ENCODE measurements at places on chromosomes 6 and 20.
A peak's percentile ranks its signal among the peaks of the same experiment; 100 is the strongest.

DNA sequence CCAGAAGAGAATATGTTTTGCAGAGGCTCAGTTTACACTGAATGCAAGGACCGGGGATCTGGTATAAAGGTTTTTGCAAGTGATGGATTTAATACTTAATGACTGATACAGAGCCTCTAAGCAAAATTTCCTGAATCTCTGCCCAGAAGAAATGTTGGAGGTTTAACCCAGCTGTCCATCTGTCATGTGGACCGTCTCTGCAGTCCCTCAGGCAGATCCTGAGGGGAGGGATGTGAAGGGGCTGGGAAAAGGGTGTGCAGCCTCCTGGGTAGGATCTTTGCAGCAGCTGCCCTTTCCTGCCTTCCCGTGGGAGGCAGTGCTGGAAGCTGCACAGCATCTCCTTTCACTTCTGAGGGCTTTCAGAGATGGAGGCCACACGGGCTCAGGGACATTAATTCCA, 207.0 kb downstream of the SLC24A3 start:
- DNase-seq, result peak; percentile 8

DNA sequence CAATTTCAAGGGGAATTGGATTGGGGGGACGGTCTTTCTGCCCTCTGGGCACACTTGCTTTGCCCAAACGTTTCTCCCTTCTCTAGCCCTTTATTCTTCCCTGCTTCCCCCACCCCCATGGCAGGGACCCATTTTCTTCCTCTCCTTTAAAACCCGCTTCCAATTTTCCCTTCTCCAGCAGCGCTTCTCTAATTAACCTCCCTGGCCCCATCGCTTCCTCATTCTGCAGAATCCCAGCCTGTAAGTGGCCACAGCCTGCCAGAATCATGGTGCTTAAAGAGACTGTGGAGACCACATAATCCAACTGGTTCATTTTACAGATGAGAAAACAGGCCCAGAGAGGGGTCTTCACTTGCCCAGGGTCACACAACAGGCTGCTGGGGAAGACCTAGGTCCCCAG, 61.4 kb downstream of the CPNE5 start:
- DNase-seq, result no peak

DNA sequence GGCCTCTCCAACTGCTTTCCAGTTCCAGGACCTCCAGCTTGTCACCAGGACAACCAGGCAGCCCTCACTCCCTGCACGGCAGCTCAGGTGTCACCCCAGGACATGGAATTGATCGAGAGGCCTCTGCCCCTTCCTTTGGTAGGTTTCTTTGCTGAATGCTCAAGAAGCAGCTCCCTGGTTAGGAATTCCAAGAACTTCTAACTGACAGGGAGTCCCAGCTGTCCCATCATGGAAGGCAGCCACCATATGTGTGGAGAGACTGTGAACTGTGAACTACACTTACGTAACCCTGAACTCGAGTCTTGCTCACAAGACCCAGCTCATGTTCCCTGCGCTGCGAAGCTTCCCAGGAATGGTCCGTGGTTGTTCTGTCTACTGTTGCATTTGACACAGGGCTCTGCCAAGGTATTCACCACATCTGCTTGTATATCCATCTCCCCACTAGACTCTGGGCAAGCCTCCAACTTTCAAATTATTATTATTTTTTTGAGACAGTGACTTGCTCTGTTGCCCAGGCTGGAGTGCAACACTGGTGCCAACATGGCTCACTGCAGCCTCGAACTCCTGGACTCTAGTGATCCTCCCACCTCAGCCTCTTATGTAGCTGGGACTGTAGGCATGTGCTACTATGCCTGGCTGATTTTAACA, 35.7 kb downstream of the MGME1 start:
- no peak for DNase-seq

- no peak for DNase-seq
Measured at GRCh38 chr6:14252271-14252850, 134.8 kb downstream of the CD83 start.

- no peak for DNase-seq
Measured at GRCh38 chr20:57545927-57546662, 14.8 kb upstream of the PCK1 start.

DNA sequence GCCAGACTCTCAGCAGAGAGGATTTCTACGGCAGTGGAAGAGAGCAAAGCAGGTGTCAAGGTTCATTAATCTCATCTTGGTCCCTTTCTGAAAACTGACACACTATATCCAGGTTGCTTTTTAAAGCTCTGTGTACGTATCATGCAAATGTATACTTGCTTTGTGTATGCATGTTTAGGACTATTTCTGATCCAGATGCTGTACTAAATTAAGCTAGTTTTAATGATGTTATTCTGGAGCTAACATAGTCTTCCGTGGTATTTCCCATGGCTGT, 59.2 kb upstream of the SNX9 start:
- DNase-seq, result no peak

- no peak for DNase-seq
Measured at GRCh38 chr20:64177787-64178186, 13.5 kb downstream of the MYT1 start.

DNA sequence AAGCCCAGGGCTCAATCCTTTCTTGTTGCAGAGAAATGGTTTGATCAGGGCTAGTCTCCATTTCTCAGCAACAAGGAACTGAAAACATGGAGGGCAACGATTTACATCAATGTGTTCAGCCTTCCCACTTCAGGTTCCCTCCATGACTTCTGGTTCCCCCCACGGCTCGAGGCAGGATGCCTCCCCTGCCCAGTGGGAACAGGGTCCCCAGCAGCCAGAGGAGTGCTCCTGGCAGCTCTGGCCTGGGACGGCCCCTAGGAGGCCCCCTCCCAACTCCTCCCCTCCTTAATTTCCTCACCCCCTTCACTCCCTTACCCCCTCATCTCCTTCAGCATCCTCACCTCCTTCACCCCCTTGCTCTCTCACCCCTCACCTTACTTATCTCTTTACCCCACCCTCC, 283.8 kb downstream of the CDC5L start:
- DNase-seq, result no peak

GRCh38 chr6:21984561-21984960, 312.3 kb downstream of the PRL start:
- no peak for DNase-seq

GRCh38 chr6:157442291-157442690, 61.3 kb downstream of the ZDHHC14 start:
- DNase-seq, result no peak

- DNase-seq, result no peak
Measured at GRCh38 chr6:101294676-101295075, 98.8 kb upstream of the GRIK2 start.

DNA sequence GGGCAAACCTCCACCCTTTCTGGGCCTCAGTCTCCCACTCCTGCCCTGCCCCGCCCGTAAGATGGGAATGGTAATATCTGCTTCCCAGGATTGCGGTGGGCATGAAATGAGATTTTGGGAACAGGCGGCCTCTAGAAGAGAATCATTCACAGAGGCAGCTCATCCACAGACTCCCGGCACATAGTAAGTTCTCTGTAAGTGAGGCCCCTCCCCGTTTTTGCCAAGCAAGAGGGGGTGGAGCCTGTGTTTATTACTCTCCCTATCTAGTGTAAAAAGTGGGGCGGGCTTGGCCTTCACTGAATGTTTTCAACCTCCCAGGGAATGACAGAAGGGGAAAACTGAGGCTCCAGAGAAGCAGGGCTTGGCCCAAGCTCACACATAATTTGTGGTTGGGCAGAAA, 20.0 kb downstream of the SUN5 start:
- DNase-seq, result no peak

GRCh38 chr20:43662943-43663655, 3.8 kb upstream of the MYBL2 start:
- no peak for DNase-seq

- no peak for DNase-seq
Measured at GRCh38 chr20:60501048-60501447, 542.8 kb downstream of the CDH26 start.

DNA sequence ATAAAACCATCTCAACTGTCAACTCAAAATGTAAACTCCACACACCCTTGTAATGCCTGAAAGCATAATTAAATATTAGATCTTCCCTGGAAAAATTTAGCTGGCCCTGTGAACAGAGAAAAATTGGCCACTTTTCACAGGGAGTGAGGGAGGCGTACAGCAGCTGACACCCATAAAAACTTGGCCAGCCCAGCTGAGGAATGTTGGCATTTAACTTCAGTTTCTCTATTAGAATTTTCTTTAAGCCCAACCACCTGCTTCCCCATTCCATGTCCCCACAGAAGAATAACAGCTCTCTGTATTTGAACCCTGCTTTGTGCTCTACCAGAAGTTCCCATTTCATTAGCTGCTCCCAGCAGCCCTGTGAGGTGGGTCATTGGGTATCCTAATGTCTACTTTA, 41.0 kb downstream of the PKHD1 start:
- no peak for DNase-seq

GRCh38 chr6:46437671-46438221, 53.5 kb downstream of the RCAN2 start:
- DNase-seq, result no peak

DNA sequence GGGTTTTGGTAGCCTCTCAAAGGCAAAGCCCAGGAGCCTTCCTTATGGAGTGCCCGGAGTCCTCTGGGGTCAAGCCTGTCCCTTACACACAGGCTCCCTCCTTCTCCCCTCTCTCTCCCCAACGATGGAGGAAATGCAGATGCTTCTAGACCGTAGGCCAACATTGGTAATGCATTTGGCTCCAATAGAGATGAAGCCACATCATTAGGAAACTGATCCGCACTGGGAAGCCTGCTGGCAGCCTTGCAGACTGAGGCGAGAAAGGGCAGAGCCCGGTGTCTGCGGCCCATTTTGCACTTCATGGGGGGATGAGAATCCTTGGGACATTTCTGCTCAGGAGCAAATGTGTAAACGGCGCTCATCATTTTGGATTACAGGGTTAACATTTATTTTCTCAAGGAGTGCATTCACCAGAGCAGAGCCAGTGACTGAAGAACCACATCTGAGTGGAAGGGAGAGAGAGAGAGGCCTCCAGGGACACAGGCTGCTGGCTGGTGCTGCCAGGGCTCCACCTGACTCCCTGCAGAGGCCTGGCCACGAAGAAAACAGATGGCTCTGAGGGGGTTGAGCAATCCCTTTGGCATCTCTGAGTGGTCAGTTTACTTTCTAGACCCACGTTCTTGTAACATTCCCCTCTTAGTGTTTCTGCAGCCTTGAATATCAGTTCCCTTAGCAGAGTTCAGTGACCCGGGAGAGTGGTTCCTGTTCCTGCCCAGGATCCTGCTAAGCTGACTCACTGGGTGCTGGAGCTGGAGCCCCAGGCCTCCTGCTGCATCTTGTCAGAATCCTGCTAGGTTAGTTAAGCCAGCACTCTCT, 4.4 kb upstream of the CST3 start:
- DNase-seq, result peak; percentile 45

- no peak for DNase-seq
Measured at GRCh38 chr6:128346569-128346968, 173.8 kb downstream of the PTPRK start.

DNA sequence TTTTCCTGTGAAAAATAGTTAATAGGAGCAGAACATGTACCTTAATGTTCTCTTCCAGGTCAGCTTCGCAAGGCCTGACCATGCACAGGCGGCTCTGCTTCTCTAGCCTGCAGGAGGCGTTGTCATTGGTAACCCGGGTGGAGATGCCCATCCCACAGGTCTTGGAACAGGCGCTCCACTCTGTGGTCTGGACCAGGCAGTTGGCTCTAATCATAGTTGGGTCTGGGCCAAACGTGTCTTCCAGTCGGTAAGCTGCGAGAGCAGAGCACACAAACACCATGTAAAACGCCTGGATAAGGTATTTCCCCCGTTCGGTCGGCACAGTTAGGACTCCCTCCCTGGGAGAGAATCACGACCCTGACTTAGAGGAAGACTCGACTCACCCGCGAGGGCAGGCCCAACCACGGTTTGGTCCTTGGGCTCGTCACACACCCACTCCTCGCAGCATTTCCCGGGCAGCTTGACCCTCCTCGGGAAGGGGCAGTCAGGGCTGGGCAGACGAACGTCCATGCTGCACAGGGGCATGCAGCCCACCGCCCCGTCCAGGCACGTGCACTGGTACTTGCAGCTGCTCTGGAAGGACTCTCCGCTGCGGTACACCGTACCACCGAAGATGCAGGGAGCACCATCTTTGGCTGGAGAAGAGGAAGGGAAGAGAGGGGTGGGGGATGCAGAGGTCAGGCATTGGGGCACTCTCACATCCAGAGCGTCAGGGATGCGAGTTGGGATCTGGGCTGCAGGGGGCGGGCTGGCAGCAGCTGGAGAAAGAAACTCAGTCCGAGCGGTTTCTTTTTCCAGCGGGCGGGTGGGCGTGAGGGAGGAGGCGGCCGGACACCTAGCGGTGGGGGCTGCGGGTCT, 1.0 kb downstream of the CCN2 start:
- peak; percentile 8 for DNase-seq

- no peak for DNase-seq
Measured at GRCh38 chr6:33914645-33915044, 110.8 kb upstream of the MLN start.

DNA sequence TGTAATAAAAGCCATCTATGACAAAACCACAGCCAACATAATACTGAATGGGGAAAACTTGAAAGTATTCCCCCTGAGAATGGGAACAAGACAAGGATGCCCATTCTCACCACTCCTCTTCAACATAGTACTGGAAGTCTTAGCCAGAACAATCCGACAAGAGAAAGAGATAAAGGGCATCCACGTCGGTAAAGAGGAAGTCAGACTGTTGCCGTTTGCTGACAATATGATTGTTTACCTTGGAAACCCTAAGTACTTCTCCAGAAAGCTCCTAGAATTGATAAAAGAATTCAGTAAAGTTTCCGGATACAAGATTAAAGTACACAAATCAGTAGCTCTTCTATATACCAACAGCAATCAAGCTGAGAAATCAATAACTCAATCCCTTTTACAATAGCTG, 14.0 kb upstream of the RUNX2 start:
- no peak for DNase-seq

GRCh38 chr6:6952484-6952883, 155.3 kb upstream of the RREB1 start:
- no peak for DNase-seq

Measured in NCI-H1092 treated with DMSO at 0.1 percent for 48 hours (cell line).